NCI-H1105 (cell line): ENCODE measurements at places on chromosomes 3 and 15.
A peak's percentile ranks its signal among the peaks of the same experiment; 100 is the strongest.

DNA sequence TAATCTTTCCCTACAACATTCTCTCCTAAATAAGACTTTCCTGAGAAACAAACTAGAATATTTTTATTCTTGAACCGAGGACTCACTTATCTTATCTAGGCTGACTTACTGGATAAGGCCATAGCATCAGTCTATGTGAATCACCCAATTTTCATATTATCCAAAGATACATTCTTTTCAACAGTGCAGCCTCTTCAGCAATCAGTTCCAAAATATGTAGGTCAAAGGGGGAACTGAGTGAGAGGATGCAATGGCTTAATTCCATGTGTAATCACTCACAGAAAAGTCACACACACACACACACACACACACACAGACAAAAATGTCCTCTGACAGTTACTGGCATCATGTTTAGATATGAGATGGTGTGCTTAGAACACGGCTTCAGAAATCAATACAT, 31.5 kb upstream of the MECOM start:
- DNase-seq, result no peak

DNA sequence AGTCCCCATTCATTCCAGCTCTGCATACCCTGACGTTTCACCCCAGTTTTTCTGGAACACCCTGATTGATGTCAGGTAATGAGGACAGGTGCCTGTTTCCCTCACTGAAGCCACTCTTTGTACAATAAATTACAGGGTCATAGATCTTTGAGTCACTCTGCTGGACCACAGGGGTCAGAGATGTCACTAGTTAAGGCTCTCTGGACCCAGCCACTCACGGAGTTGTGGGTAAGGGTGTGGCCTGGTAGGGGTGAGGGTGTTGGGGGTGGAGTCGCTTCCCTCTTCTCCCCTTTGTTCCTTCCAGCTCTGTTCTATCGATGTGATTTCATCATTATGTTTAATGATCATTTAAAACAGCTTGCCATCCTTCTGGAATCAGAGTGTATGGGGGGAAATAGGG, 512 bp downstream of the IQCF5 start:
- no peak for DNase-seq

- DNase-seq, result no peak
These were observed 363.6 kb downstream of the NR2F2 start for GRCh38 chr15:96693990-96694517.

DNA sequence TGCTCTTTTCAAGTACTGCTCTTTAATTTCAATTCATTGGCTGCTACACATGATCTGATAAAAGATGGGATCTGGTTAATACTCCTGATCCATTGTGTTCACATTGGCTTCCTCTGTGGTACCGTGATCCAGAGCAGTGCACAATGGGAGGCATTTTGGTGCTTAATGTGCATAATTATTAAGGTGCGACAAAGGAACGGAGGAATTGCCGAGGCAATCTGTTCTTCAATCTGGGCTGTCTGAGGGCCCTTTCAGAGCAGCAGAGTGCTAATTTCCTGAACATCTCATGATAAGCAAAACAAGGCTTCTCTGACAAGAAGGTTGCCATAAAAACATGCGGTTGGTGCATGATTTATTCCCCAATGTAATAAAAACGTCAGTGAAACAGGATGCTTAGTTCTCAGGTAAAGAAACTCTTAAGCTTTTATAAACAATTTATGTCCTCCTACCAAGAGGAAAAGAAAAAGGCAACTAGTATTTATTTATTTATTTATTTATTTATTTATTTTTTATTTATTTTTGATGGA, 64.0 kb upstream of the EPHA3 start:
- peak; percentile 47 for DNase-seq
